Amniotic stem cell (primary cell): ENCODE measurements at places on chromosomes 3 and 15.

- DNase-seq, result no peak
Measured at GRCh38 chr3:62987721-62988120, 112.5 kb upstream of the CADPS start.

- DNase-seq, result no peak
Measured at GRCh38 chr3:66441129-66441528, 59.7 kb downstream of the LRIG1 start.

DNA sequence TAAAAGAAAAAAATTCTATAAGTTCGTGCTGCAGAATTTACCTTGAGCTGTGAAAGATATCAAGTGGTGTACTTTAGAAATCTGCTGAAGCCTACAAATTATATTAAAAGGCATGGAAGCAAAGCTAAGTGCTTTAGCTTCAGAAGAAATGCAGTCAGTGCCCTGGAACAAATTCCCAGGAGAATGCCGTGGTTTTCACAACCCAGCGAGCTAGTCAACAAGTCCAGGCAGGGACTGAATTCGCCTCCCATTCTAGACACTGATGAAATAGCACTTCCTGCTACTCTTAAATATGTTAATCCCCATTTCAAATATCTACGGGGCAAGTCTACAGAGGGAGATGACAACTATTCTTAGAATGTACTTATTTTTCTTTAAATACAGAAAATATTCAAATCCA lies 326.4 kb upstream of the IGF1R start:
- DNase-seq, result no peak

- DNase-seq, result no peak
Measured at GRCh38 chr15:52207191-52207590, 16.0 kb upstream of the GNB5 start.

DNA sequence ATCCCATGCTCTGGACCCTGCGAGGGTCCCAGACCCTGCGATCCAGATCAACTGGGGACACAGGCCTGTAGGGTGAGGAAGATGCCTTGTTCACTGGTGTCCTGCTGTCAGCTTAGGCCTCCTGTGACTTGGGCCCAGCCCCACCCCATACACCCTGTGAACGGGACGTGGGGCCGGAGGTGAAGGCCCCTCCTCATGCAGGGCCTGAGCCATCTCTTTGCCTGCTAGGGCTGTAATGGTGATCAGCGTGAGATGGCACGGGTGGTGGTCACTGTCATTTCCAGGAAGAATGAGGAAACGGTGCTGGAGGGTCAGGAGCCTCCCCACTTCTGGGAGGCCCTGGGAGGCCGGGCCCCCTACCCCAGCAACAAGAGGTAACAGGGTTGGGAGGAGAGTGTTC lies 12.4 kb downstream of the VILL start:
- no peak for DNase-seq

DNA sequence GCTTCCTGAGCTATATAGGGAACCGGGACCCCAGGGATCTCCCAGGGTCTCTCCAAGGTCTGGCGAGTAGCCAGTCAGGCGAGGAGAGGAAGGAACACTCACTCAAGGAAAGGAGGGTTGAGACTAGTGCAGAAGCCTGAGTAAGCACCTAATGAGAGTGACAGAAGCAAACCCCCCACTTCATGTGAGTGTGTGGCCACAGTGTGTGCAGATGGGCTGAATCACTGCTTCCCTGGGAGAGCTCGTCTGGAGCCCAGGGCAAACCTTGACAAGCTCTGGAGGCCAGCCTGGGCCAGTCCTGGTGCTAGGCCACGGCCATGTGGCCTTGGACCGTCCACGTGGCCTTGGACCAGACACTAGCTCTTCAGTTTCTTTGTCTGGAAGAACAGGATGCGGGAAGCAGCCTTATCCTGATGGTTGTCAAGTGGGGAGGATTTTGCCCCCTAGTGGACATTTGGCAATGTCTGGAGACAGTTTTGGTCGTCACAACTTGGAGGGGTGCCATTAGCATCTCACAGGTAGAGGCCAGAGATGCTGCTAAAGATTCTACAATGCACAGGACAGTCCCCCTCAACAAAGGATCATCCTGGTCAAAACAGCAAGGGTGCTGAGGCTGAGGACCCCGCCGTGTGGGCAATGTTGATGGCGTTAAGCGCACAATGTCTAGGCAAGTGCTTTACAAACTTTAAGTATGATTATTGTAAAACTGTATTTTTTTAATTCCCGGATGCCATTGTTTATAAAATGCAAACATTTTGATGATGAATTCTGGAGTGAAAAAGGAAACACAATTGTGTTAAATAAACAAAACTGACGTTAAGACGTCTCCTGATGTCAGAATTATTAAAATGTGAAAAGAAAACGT lies 34.8 kb upstream of the CTSH start:
- DNase-seq, result peak; percentile 37

GRCh38 chr15:100531204-100531603 lies 2.5 kb upstream of the CERS3 start:
- DNase-seq, result no peak

GRCh38 chr15:101431748-101432147 lies 57.8 kb downstream of the PCSK6 start:
- DNase-seq, result no peak
